ENCODE measurements at places on chromosomes 3 and 15. TPM values are rescaled to one million over a fixed set of nuclear protein-coding genes. Genes with fewer than 3 reads are reported as not detected.

Gene ZCWPW2
- 0.12 TPM for total RNA-seq

Gene CYP8B1
- not detected for total RNA-seq

Gene CSPG5
- total RNA-seq = 0.49 TPM

Gene UQCRC1
- total RNA-seq = 146 TPM

Gene HDDC3
- total RNA-seq = 33.4 TPM

Gene GATA2
- total RNA-seq = 0.32 TPM

Gene SOX2
- total RNA-seq = not detected

Gene ADAMTS17
- total RNA-seq = 2.1 TPM

Gene OXNAD1
- 76.6 TPM for total RNA-seq

Gene SNTN
- total RNA-seq = not detected

Gene CALML4
- total RNA-seq = 16.3 TPM

Gene CLDN16
- not detected for total RNA-seq

Gene GOLGA8G
- not detected for total RNA-seq

Gene TRIM42
- total RNA-seq = not detected

Measured in T-helper 1 cell treated with Interleukin-12 subunit alpha and Interleukin-12 subunit beta and Interleukin-4 antibody, amounts not matched to agents 30 ng/mL and 1 ng/mL, for 36 hours (primary cell).